ENCODE measurements at places on chromosomes 6 and 20.

DNA sequence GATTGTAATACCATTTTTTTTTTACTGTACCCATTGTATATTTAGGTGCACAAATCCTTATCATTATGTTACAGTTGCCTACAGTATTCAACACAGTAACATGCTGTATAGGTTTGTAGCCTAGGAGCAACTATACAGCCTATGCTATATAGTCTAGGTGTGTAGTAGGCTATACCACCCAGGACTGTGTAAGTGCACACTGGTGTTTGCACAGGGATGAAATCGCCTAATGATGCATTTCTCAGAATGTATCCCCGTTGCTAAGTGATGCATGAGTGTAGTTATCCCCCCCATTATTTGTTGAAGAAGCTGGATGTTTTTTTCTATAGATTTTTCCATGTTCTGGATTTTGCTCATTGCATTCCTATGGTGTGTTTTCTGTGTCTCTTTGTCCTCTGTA is 12.9 kb downstream of the RALY start:
- DNase-seq: no peak

DNA sequence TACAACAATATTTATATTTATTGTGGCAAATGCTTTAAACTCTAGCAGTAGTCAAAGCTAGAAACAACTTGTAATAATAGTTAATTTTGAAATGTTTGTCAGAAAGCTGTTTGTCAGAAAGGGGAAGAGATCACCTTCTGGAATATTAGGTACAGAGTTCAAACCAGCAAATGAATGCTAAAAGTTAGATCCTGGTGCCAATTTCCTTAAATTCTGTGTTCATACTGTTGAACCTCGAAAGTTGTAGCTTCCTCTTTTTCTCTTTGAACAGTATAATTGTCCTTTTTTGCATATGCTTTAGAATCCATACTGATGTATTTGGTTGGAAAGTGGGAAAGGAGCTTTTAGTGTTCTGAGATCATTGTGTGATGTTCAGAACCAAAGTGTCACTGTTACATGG is 22.4 kb downstream of the ITCH start:
- no peak for DNase-seq

GRCh38 chr6:90468080-90468479 is 118.8 kb downstream of the MAP3K7 start:
- DNase-seq: no peak

DNA sequence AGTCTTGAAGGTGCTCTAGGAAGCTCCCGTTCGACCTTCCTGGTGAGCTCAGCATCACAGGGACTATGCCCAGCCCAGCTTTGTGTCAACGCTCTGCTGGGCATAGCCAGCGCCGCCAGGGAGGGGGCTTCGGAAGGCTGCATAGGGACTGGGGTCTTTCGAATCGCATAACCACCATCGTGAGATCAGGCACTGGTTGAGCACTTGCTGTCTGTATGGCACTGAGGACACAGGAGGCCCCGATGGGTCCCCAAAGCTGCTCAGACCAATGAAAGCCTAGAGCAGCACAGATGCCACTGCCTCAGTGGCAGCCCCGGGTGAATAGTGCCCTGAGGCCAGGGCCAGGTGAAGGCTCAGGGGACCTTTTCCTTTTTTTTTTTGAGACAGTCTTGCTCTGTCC is 96.7 kb downstream of the TAF4 start:
- no peak for DNase-seq

DNA sequence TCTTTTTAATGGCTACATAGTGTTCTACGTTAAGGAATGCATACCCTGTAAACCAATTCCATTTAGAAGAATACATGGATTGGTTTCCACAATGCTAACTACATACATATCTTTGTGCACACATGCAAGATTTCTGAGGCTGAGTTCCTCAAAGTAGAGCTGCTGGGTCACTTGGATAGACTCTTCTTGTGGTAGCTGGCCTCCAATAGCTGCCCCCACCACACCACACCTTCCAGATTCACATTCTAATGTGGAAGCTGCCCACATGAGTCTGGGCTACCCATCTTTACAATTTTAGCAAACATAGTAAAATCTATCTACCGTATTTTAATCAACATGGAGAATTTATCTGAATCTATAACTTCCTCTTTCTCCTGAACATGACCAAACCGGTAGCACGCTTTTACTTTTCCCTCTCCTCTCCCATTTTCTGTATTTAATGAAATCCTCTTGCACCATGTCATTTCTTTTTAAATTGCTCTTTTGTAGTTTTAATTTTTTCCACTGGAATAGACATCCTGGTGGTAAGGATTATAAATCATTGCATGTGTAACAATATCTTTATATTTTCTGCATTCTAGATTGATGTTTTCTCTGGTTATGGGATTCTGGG is 74.7 kb upstream of the CITED2 start:
- DNase-seq: no peak

DNA sequence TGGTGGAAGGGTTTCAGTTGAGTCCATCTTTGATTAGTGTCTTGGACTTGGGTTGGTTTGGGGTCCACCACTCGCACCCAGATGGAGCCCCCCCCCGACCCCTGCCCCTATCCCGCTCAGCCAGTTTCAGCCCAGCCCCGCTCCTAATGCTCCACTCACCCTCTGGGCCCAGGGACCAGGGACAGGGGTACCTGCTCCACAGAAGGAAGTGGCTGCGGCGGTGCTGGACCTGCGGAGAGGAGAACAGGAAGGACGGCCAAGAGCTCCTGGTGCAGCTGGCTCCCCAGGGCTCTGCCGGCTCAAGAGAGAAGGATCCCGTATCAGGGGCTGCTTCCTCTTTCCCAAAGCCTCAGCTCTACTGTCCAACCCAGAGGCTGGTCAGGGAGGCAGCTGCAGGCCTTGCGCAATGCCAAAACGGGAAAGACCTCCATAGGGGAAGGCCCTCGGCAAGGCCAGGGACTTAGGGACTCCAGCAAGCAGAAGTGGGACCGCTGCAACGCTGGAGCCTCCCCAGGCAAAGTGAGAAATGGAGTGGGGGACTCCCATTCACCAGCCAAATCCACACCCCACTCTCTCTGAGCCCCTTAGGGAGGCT is at the start of gene SIGLEC1:
TSS of gene SIGLEC1 (minus strand) at position 322 of the 595 bp plus-strand sequence. CDS start 5,472 bp downstream, outside the sequence.
- DNase-seq: no peak

DNA sequence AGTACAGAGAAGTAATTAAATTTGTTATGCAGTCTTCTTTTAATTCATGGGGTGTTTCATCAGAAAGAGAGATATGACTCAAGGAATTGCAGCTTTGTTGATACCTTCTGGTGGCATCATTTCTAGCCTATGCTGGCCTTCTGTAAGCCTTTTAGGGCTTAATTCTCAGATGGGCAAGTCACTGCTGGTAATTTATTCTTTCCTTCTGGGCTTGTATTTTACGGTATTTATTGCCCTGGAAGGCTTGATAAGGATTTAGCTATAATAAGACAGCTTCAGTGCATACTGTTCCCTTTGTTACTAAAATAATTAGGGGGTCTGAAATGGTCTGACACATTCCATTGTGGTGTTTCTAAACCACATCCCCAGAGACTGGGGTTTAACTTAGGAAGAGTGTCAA is 57.9 kb upstream of the EMILIN3 start:
- no peak for DNase-seq

- DNase-seq: no peak
Measured at GRCh38 chr6:154459513-154459912, 51.0 kb downstream of the CNKSR3 start.

DNA sequence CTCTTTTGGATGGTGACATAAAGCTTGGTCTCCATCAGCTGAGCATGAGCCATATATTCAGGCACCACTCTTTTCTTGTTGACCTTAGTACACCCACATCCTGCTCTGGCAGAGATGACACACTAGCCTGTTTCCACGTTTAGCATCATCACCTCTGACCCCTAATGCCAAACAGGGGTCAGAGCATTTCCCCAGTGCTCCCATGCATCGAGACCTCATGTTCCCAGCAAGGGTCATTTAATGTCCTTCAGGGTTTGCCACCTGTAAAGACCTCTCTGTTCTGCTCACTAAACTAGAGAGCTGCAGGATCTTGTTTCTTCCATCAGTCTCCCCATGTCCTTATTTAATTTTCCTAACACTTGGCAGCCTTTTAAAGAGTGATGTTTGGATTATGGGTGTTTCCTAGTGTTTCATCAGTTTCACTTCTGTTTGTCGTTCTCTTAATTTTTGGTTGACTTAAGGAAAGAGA is 97.5 kb downstream of the AIG1 start:
- DNase-seq: no peak

- no peak for DNase-seq
Measured at GRCh38 chr6:155227046-155227445, 36.8 kb upstream of the CLDN20 start.

- no peak for DNase-seq
Measured at GRCh38 chr6:157521362-157522335, 140.7 kb downstream of the ZDHHC14 start.

- DNase-seq: no peak
Measured at GRCh38 chr20:6241591-6241990, 118.8 kb upstream of the FERMT1 start.

DNA sequence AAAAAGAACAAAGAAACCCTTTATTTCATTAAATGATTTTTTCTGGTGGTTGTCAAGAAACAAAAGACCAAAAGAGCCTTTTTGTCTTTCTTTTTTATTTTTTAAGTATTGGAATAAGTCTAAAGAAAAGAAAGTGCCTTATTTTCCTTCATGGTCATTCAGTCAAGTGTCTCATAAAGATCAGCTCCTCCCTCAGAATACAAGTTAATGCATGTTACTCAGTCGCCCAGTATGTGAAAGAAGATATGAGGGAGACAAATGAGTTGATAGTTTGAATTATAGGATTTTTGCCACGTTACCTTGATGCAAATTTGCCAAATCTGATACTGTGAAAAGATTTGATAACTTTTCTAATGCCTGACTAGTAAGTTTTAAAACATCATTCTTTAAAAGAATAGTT is 157.2 kb downstream of the QKI start:
- no peak for DNase-seq

GRCh38 chr6:106773996-106774629 is 144.7 kb downstream of the QRSL1 start:
- no peak for DNase-seq

DNA sequence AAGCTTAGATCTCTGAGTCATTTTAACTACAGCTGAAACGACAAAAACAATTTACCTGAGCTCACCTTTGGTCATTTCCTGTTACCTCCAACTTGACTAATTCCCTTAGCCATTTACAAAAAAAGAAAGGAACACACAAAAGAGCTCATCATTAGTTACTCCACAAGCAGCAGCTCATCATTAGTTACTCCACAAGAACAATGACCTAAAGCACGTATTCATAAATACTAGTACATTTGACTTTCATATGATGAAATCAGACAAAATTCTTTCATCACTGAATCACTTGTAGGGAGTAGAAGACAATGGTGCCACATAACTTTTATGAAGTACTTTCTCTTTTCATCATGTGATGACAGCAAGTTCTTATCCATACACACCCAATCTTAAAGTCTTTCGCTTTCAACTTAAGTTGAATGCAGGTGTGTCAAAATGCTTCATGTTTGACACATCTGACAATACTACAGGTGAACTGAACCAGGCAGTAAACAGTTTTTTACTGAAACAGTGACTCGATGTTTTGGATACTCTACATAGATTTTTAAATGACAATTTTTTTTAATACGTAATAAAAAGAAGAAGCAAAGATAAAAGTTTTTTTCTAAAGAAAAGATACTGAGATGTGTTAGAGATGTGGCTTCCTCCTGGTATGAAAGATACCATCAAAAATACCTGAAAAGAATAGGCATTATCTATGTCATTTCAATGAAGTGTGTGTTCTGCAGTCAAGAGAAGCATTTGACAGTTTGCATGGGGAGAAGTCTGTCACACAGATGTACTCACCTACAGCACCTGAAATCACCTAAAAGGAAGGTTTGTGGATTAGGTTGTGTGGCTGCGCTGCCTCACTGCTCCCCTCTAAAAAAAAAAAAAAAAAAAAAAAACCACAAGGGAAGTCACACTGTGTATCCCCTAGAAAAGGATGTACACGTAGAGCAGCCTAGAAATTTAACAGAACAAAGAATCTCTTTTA is 109.1 kb downstream of the PRDM1 start:
- no peak for DNase-seq

DNA sequence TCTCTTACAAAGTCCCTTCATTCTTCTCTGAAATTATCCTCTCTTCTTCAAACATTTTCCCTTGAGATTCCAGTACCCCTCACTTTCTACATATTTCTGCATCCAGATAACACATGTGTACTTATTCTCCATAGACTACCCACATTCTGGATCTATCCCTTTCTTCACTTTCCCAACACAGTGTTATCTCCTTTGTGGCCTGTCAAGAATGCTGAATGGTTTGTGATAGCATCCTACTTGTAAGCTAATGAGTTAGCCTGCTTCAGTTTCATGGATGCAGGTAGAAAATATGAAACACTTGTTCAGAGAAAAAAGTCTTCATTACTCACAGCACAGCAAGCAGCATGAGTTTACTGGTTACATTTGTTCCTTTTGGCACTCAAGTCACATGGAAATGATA is 245.4 kb downstream of the HTR1B start:
- no peak for DNase-seq

- DNase-seq: peak; percentile 9
Measured at GRCh38 chr20:57748601-57749130, 38.9 kb upstream of the PMEPA1 start.

DNA sequence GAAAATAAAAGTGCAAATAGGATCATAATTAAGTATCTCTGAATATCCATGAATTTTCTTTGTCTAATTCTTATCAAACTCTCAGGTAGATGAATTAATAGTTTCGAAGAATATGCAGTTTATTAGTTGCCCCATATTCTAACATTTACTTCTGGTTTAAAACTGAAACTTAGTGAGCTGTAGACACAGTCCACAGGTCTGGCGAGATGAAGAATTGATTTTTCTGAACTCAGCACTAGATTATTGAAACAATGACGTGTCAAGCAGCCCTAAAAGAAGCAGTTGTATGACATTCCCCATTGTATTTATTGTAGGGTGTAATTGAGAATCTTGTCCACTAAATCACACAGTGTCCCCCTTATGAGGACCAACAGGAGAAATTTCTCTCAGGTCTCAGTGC is 407.1 kb downstream of the GRIK2 start:
- DNase-seq: no peak

- no peak for DNase-seq
Measured at GRCh38 chr6:87200469-87201175, 45.3 kb downstream of the ZNF292 start.

DNA sequence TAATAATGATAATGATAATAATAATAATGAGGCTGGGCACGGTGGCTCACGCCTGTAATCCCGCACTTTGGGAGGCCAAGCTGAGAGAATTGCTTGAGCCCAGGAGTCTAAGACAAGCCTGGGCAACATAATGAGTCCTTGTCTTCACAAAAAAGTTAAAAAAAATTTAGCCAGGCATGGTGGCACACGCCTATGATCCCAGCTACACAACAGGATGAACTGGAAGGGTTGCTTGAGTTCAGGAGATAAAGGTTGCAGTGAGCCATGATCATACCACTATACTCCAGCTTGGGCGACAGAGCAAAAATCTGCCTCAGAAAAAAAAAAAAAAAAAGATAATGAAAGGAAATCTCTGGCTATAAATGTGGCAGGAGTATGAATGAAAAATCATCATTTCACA is 213.4 kb downstream of the HIVEP2 start:
- DNase-seq: no peak

Measured in NCI-H1436 (cell line).